ENCODE measurements at places on chromosomes 2 and 18.

DNA sequence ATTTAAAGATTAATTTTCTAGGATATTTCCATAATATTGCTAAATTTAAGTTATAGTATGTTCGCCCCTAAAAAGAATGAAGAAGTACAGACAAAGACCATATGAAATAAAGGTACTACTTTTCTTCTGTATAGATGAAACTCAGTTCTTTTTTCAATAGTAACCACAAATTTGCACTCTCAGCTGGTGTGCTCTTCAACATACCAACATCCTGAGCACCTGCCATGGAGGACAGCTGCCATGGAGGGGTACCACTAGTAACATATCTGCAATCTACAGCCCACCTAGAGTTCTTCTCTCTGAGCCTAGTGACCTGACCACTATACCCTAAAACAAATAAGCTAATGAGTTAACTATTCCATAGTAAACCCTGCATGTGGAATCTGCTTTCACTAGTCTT lies 36.8 kb upstream of the ERCC3 start:
- no peak for DNase-seq

DNA sequence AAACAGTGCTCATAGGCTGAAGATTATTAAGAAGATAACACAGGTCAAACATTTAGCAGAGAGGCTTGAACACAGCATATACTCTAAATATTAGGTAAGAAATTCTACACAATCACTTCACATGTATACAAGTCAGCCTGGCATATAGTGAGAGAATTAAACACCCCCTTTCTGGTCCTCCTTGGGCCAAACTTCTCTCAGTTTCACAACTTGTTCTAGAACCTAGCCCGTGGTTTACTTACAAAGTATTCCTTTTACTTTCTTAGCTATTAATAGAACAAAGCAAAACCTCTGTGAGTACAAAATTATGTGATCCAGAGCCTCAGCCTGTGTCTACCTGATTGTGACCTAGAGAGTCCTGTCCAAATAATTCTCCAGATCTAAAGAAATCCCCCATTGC lies 562.8 kb downstream of the TNS1 start:
- DNase-seq = no peak

DNA sequence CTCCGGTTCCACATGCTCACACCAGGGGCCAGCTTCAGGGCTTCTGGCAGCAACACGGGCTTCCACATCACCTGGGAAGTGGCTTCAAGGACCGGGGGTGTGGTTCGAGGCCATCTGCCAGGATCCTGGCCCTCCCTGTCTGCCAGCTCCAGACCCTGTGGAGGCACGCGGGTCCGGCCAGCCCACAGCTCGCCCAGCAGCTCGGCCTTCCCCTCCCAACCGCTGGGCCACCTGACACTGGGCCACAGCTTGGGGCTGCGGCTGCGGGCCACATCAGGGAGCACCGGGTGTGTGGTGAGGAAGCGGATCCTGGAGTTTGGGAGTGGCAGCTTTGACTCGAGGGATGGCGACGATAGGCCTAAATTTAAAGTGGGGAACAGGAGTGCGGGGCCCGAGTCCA lies 7.0 kb downstream of the C2orf81 start:
- no peak for DNase-seq

DNA sequence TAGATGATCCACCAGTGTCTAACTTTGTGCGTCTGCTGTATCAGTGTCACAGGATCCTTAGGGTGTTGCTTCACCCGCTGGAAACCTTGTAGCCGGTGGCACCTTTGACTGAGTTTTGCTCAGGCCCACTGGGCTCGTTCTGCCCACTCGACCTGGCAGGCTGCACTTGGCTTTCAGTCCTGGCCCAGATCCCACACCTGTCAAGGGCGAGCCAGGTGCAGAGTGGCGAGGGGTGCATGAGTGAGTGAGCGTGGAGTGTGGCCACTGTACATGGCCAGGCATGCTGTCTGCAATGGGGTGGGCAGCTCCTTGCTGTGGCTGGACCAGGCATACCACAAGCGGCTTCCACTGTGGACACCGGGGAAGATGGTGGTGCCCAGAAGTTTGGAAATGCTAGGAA lies 179.0 kb downstream of the FAM210A start:
- no peak for DNase-seq

DNA sequence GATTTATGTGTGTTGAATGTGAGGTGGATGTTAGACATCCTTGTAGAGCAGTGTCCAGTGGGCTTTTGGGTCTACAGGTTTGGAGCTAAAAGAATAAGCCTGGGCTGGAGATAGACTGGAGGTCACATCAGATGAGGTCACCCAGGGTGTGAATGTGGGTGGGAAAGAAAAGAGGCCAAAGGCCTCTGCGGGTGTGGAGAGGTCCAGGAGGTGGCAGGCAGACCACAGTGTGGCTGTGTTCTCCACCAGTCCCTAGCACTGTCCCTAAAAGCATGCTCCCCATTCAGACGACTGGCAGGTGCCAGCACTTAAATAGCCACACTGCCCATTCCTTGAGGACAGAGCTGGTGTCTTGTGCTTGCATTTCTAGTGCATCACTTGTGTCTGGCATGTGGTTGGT lies 4.1 kb downstream of the ATG4B start:
- no peak for DNase-seq

GRCh38 chr2:28378679-28379584 lies 13.7 kb upstream of the FOSL2 start:
- no peak for DNase-seq
